ENCODE measurements at places on chromosomes 6 and 20.

GRCh38 chr6:19279273-19279684, 557.9 kb upstream of the ID4 start:
- DNase-seq = no peak
- no peaks in the 10 kb centered on the region for H3K36me3 ChIP-seq
- H3K27ac ChIP-seq = no peak overlapping the region
- no peaks in the 10 kb centered on the region for H3K27me3 ChIP-seq
- H3K4me1 ChIP-seq = peaks cover 1% of the 10 kb centered on the region

- no peak overlapping the region for H3K27ac ChIP-seq
- peaks cover 96% of the 10 kb centered on the region for H3K36me3 ChIP-seq
- peaks cover 1% of the 10 kb centered on the region for H3K4me1 ChIP-seq
- H3K27me3 ChIP-seq = no peaks in the 10 kb centered on the region
- no peak overlapping the region for H3K4me3 ChIP-seq
- DNase-seq = no peak
These were observed 35.4 kb downstream of the CEP250 start for GRCh38 chr20:35490736-35491181.

- H3K27ac ChIP-seq = no peak overlapping the region
- DNase-seq = no peak
- H3K4me1 ChIP-seq = peaks cover 5% of the 10 kb centered on the region
- H3K4me3 ChIP-seq = no peak overlapping the region
- H3K36me3 ChIP-seq = no peaks in the 10 kb centered on the region
- no peaks in the 10 kb centered on the region for H3K27me3 ChIP-seq
These were observed 490.2 kb downstream of the EPM2A start for GRCh38 chr6:145245119-145245518.

GRCh38 chr20:35660122-35660937, 4.4 kb downstream of the CPNE1 start:
- peaks cover 3% of the 10 kb centered on the region for H3K4me1 ChIP-seq
- no peaks in the 10 kb centered on the region for H3K27me3 ChIP-seq
- H3K36me3 ChIP-seq = peaks cover 41% of the 10 kb centered on the region
- no peak overlapping the region for H3K27ac ChIP-seq
- DNase-seq = no peak

DNA sequence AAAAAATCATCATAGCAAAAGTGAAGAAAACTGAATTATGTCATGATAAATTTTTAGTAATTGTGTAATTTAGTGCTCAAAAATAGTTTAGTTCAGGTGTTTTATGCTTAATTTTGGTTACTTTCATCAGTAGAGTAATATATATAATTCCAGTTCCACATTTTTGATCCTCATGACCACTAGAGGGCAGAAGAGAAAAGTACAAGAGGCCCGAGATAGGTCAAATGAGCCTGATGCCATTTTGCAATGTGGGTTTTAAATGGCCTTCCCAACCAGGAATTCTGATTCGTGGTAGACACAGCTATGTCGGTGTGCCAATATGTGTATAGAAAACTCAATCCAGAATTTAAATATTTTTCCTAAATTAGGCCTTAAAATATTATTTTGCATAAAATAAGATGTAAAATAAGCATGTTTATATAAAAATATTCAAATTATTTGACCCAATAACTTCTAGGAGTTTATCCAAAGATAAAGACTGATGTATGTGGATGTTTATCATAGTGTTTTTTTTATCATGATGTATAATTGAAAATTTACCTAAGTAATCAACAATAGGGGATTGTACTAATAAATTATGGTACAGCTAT, 159.7 kb upstream of the RPS6KA2 start:
- H3K4me1 ChIP-seq = no peaks in the 10 kb centered on the region
- H3K27ac ChIP-seq = no peak overlapping the region
- no peaks in the 10 kb centered on the region for H3K27me3 ChIP-seq
- H3K4me3 ChIP-seq = no peak overlapping the region

DNA sequence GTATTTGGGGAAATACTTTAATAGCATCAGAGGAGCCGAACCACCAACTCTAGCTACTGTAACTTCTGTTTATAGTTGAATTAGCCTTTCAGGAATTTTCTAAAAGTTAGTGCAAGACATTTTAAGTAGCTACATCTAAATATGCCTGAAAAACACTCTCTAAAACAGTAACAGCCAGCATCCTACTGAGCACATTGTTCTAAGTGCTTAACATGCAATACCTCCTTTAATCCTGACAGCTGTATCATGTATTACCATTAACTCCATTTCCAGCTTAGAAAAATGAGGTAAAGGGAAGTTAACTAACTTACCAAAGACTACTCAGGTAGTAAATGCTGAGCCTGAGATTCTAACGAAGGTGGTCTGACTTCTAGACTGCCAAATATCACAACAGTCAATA, 120.7 kb downstream of the DST start:
- H3K4me1 ChIP-seq = peaks cover 10% of the 10 kb centered on the region
- no peak for DNase-seq
- H3K36me3 ChIP-seq = peaks cover 71% of the 10 kb centered on the region
- H3K4me3 ChIP-seq = no peak overlapping the region

DNA sequence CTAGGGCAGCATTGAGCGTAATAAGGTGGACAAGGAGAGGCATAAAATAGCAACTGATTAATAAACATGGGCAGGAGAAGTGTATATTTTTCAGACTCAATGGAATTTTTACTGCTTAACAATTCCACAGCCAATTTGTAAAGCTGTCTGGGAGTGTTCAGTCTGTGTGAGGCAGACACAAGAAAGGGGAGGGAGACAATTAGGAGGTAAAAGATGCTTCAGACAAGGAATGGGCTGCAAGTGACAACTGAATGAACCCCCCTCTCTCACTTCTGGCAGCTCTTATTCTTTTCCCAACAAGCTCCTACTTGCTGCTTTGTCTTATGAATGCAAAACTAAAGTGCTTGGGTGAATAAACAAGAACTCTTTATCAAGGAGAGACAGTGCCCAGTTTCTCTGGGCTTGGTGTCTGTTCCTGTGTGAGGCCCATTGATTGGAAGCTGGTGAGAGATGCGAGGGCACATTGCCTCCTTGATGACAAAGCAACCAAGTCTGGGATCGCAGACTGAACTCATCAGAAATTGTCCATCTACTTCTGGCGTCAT, 575.3 kb downstream of the RNF144B start:
- no peak overlapping the region for H3K4me3 ChIP-seq
- peaks cover 11% of the 10 kb centered on the region for H3K4me1 ChIP-seq
- no peak for DNase-seq
- no peaks in the 10 kb centered on the region for H3K27me3 ChIP-seq
- no peaks in the 10 kb centered on the region for H3K36me3 ChIP-seq

GRCh38 chr6:87122477-87122876, 27.6 kb upstream of the CGA start:
- no peak for DNase-seq
- no peaks in the 10 kb centered on the region for H3K4me1 ChIP-seq
- no peak overlapping the region for H3K4me3 ChIP-seq
- no peak overlapping the region for H3K27ac ChIP-seq

- H3K27me3 ChIP-seq = peaks cover 4% of the 10 kb centered on the region
- H3K4me3 ChIP-seq = no peak overlapping the region
- no peaks in the 10 kb centered on the region for H3K36me3 ChIP-seq
These were observed 127.6 kb downstream of the MRPL14 start for GRCh38 chr6:43999628-44000027.

GRCh38 chr6:134373993-134374392, 56.1 kb upstream of the SGK1 start:
- no peaks in the 10 kb centered on the region for H3K4me1 ChIP-seq
- DNase-seq = no peak
- no peaks in the 10 kb centered on the region for H3K36me3 ChIP-seq
- H3K27ac ChIP-seq = no peak overlapping the region
- H3K4me3 ChIP-seq = no peak overlapping the region
- peaks cover 3% of the 10 kb centered on the region for H3K27me3 ChIP-seq

GRCh38 chr6:50862176-50862575, 43.5 kb downstream of the TFAP2B start:
- no peak overlapping the region for H3K4me3 ChIP-seq
- peak overlapping the region; percentile 39 for H3K27ac ChIP-seq

DNA sequence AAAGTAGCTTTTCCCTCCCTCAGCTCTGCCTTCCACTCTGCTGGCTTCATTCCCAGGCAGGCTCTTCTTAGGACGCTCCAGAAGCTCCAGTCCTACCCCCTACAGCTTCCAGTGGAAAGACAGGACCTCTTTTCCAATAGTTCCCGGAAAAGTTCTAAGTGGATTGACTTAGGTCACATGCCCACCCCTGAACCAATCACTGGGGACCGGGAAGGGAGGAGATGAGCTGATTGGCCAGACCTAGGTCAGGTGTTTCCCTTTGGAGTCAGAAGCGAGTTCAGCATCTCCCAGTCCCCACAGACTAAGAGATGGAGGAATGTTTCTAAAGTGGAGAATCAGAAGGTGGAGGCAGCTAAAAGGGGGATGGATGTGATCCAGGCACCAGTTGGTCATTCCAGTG, 62.9 kb upstream of the KCNG1 start:
- H3K36me3 ChIP-seq = no peaks in the 10 kb centered on the region
- H3K27ac ChIP-seq = no peak overlapping the region
- H3K27me3 ChIP-seq = peaks cover 2% of the 10 kb centered on the region

- DNase-seq = no peak
- no peak overlapping the region for H3K27ac ChIP-seq
- no peaks in the 10 kb centered on the region for H3K27me3 ChIP-seq
- H3K4me3 ChIP-seq = no peak overlapping the region
These were observed 20.1 kb downstream of the DCBLD1 start for GRCh38 chr6:117502580-117502979.

DNA sequence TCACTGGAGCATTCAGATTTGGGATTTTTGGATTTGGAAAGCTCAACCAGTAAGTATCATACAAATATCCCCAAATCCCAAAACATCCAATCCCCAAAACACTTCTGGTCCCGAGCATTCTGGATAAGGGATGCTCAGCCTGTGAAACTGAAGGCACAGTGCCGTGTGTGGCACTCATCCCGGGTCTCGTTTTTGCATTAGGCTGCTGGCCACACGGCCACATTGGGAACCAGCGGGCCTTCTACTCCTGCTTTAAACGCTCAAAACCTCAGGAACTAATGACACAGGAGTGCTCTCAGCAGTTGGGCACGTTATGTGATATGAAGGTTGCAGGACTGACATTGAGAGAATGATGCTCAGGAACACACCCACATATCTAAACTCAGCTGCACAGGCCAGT, 35.6 kb downstream of the PSMG4 start:
- H3K4me3 ChIP-seq = no peak overlapping the region
- peaks cover 16% of the 10 kb centered on the region for H3K36me3 ChIP-seq
- H3K27ac ChIP-seq = no peak overlapping the region
- no peak for DNase-seq
- H3K4me1 ChIP-seq = peaks cover 5% of the 10 kb centered on the region

DNA sequence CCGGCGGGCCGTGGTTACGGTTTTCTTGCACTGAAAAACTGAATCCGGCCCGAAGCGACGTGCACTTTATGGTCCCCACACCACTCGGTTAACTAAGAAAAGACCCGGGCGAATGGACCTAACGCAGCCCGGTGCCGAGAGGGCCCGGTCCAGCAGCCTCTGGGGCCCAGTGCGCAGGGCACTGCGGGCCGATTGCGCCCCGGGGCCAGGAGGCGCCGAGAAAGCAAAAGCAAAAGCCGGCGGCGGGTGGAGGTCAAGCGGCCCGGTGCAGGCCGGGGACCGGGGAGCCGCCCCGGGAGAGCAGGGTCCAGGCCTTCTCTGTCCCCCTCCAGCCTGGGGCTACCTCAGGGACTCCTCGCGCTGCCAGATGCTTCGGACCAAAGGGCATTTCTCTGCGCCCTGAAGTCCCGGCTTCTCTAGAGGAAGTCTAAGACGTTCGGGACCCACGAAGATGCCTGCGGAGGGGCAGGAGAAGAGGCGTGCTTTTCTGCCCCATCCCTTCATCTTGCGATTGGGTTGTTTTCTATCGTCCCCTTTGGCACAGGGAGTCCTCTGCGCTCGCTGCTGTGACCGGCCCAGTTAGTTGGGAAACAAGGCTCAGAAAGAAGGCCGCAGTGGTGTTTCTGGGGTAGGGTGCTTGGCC, 4.4 kb downstream of the FOXF2 start:
- H3K36me3 ChIP-seq = no peaks in the 10 kb centered on the region
- peaks cover 10% of the 10 kb centered on the region for H3K4me1 ChIP-seq
- no peak overlapping the region for H3K27ac ChIP-seq
- peaks cover 59% of the 10 kb centered on the region for H3K27me3 ChIP-seq
- DNase-seq = peak; percentile 12

DNA sequence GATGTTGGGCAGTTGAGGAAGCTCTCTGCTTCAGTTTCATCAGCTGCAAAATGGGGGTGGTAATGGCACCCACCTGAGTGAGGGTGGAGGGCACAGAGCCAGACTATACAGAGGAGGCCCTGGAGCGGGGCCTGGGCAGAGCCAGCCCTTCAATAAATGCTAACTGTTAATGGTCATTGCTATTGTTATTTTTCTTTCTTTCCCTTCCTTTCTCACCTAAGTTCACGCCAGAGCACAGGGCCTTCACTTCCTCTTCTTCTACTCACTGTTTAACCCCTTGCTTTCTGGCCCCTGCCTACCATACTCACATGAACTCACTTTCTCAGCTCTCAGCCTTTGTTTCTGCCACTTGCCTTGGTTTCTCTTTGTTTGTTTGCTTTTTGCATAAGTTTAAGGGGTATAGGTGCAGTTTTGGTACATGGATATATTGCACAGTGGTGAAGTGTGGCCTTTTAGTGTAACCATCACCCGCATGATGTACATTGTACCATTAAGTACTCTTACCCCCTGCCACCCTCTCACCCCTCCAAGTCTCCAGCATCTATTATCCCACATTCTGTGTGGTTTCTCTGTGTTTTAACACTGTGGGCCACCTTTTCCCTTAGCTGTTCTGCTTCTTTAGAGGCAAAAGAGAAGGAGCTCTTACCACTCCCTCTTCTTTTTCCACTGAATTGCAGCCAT, 7.5 kb upstream of the RREB1 start:
- no peak for DNase-seq
- H3K36me3 ChIP-seq = no peaks in the 10 kb centered on the region
- peaks cover 5% of the 10 kb centered on the region for H3K4me1 ChIP-seq
- H3K27ac ChIP-seq = no peak overlapping the region
- no peaks in the 10 kb centered on the region for H3K27me3 ChIP-seq

DNA sequence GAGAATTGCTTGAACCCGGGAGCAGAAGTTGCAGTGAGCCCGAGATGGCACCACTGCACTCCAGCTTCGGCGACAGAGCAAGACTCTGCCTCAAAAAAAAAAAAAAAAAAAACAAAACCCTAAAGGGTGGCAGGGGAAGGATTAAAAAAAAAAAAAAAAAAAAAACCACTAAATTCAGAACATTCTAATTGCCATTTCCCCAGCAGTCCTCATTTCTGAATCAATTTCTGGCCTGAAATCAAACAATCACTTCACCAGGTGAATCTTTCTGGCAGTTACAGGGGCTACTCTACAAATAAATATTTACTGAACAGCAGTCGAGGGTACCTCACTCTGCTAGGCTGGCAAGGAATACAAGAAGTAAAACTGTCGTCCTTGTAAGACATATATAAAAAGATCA, 1.2 kb downstream of the UQCC1 start:
- H3K4me1 ChIP-seq = peaks cover 2% of the 10 kb centered on the region
- H3K27ac ChIP-seq = no peak overlapping the region
- peaks cover 15% of the 10 kb centered on the region for H3K36me3 ChIP-seq
- H3K27me3 ChIP-seq = no peaks in the 10 kb centered on the region
- no peak for DNase-seq

DNA sequence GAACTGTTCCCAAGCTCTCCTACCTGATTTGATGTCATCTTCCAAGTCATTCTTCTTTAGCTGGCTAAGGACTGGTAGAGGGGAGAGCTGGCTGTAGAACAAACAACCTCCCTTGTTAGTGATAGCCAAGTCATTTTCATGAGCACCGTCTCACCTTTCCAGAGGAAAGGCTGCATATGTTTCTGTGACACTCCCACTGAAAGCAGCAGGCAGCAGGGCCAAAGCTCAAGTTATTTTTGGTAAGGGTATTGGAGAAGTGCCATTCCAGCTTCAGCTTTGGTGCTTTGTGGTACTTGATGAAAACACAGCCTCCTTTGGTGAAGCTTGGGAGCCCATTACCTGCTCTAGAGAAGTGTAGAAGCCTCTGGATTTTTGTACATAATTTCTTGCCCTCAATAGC, 5.4 kb upstream of the DOK5 start:
- H3K4me3 ChIP-seq = no peak overlapping the region
- no peaks in the 10 kb centered on the region for H3K36me3 ChIP-seq
- no peak overlapping the region for H3K27ac ChIP-seq
- peaks cover under 1% of the 10 kb centered on the region for H3K4me1 ChIP-seq
